ENCODE measurements at places on chromosomes 1 and 21.

DNA sequence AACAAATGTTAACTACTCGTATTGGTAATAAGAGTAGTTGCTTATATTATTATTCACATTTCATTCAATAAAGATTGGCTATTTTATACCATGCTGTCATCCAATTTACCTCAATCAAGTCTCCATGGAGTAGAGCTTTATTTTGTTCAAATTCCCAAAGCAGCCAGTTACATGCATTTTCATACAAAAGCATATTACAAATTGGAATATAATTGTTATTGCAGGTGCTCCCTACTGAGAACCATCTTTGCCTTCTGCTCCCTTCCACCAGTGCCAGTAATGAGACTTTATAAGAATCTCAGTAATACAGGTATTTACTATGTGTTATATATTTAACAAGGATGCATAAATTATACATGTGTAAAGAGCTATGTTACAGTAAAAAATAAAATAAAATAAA lies 54.2 kb downstream of the FOXJ3 start:
- DNase-seq: no peak

DNA sequence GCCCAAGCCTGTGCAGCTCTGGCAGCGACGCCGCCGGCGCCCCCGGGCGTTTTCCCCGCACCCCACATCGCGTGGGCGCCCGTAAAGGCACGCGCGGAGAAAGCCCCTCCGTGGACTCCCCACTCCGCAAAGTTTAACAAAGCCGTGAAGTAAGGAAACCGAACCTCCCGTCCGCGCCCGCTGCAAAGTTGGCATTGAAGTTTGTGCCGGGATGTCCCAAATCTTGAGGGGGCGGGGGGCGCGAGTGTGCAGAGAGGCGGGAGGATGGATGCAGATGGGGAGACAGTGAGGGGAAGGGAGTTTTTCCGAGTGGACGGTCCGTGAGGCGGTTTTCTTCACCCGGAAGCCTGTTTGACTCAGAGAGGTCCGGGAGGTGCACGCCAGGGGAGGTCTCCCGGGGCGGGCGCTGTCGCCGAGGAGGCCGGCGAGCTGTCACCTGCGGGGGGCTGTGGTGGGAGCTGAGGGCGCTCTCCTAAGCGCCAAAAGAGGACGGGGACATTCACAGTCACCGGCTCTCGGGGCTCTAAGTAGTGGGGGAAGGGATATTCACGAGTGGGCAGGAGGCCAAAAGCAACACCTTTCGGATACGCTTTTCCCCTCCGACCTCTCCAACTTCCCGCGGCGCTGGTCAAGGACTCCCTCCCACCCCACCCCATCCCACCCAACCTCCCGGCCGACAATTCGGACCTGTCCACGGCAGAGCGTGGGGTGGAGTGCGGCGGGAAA lies 1.3 kb downstream of the WLS start:
- no peak for DNase-seq

- DNase-seq: no peak
Measured at GRCh38 chr1:109901141-109901523, 9.5 kb upstream of the CSF1 start.

- no peak for DNase-seq
Measured at GRCh38 chr1:243496187-243496646, 240.4 kb downstream of the SDCCAG8 start.

DNA sequence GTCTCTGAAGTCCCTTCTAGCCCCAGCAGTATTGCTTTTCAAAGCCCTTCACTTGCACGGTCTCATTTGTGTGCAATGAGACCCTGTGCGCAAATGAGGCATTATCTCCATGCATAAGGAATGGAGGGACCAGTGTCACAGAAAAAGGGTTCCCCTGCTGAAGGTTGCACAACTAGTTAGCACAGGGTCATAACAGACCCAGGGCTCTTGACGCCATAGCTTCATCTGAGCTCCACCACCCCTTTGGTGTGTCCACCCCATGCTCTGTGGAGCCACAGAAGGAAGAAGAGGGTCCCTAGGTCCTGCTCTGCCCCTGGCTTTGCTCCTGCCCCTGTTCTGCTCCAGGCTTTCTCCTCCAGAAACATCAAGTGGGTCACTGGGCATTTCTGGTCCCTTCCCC lies 12.6 kb downstream of the SH2D2A start:
- no peak for DNase-seq

GRCh38 chr1:212982430-212983152 lies 32.2 kb downstream of the VASH2 start:
- no peak for DNase-seq

DNA sequence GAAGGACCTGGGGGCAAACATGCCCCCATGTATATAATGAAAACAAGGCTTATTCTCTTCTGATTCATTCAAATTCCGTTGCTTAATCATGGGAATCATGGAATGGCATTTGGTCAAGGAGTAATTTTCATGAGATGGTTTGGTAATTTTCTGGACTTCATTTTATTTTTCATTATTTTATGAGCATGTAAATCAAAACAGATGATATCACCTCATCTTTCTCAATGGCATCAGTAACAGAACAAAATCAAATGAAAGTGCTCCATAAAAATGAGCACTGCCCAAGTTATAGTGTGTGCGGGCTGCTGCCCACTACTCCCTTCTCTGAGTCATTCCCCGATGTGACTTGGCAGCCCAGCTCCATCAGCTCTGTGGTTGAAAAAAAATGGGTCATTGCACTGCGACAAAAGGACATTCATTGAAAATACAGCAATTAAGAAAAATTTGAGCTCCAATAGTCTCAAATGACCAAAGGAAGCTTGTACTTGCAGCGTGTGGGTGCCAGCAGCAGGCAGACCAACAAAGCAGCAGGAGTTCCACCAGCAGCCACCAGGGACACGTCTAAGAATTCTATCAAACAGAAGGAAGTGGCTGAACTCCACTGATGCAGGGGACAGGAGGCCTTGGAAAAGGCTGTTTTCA lies 84.3 kb upstream of the VAV3 start:
- no peak for DNase-seq

GRCh38 chr1:30413111-30413440 lies 310.3 kb downstream of the MATN1 start:
- DNase-seq: no peak

DNA sequence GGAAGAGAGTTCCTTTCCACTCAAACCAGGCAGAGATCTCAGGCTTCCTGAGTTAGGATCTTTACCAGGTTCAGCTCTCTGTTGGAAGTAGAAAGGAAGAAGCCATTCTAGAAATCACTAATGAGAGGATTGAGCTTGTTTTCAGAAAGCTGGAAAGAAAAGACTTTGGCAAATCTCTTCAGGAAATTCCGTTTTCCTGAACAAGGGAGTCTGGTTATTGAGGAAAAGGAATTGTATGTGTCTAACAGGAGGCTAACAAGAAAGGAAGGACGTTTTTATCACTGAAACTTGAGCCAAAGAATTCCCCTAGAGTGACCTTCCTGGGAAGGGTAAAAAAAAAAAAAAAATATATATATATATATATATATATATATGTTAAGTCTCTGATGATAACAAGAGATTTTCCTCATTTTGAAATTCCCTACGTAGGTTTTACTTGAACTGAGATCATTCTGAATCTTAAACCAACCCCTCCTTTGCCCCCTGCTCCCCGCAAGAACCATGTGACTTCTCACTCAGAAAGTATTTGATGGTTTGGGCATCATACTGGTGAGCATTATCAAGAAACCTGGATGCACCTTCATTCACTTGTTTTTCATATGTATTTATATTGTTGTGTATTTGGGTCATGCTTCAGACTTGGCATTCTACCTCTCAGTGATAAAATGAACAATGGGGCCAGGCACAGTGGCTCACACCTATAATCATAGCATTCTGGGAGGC lies 98.4 kb upstream of the BMP8A start:
- no peak for DNase-seq

DNA sequence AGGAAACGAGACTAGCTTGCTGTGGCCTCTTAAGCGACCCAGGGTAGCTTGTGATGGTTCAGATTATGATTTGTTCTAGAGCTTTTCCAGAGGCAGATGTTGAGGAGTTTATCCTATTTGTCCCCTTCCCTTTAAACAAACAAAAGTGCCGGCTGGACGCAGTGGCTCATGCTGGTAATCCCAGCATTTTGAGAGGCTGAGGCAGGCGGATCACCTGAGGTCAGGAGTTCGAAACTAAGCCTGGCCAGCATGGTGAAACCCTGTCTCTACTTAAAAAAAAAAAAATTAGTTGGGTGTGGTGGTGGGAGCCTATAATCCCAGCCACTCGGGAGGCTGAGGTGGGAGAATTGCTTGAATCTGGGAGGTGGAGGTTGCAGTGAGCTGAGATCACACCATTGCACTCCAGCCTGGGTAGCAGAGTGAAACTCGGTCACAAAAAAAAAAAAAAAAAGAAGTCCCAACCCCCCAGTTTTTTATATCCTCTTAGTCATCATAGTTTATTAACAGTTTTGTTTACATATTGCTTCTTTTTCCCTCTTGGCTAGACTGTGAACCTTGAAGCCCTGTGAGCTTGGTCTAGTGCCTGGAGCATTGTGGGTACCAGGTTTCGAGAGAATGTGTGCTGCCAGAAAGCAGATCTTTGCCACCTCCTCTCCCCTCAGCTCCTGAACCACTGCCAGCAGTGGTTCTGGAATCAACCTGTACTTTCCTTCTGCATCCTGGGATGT lies 29.8 kb downstream of the MAPKAPK2 start:
- DNase-seq: no peak

DNA sequence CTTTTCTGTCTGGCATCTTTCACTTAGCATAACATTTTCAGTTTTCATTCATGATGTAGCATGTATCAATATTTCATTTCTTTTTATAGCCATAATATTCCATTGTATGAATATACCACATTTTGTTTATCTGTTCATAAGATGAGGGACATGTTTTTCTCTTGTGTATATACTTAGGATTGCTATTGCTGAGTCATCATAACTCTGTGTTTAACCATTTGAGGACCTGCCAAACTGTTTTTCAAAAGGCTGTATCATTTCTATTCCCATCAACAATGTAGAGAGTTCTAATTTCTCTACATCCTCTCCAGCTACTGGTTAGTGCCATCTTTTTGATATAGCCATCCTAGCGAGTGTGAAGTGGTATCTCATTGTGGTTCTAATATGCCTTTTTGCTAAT lies 26.2 kb downstream of the MPZL1 start:
- DNase-seq: no peak

- no peak for DNase-seq
Measured at GRCh38 chr1:56627636-56628039, 17.5 kb upstream of the PRKAA2 start.

- DNase-seq: no peak
Measured at GRCh38 chr1:230750576-230750975, 3.4 kb downstream of the CAPN9 start.

DNA sequence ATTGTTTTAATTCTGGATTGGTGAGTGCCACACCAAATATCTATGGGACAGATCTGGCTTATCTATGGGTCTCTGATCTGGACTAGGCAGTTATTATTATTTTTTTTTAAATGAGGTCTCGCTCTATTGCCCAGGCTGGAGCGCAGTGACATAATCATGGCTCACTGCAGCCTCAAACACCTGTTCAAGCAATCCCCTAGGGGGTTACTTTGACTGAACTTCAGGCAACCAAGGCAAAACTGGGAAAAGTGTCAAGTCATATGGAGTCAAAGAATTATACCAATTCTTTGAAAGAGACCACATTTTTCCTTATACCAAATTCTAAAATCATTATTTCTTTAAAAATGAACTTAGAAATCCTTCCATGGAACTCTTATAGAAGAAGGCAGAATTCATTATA lies 129.1 kb upstream of the HOOK1 start:
- DNase-seq: no peak

DNA sequence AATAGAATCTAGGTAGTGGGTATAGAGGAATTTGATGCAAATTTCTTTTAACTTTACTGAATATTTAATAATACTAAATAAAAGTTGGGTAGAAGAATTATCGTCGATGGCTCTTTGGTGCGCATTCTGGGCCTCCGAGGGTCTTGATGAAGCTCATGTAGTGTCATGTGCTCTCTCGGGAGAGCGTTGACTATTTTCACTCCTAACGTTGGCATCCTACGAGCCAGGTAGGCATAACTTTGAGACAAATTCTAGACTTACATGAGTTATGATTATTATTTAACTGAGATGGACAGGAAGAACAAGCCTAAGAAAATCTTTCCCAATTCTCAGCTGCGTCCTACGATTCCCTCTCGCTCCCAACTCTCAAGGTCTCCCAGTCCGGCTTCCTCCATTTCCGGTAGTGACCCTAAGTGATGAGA lies 550 bp upstream of the PCAT6 start:
- no peak for DNase-seq

- DNase-seq: no peak
Measured at GRCh38 chr1:3674100-3675094, 22.1 kb downstream of the TP73 start.

GRCh38 chr1:29172415-29172939 lies 9.2 kb downstream of the SRSF4 start:
- DNase-seq: no peak

Data from stimulated activated CD4-positive, alpha-beta T cell treated with anti-CD3 and anti-CD28 coated beads, TNF-alpha, amount 100 ng/mL, for 1 hour (primary cell).